ENCODE measurements at places on chromosomes 3 and 15.

DNA sequence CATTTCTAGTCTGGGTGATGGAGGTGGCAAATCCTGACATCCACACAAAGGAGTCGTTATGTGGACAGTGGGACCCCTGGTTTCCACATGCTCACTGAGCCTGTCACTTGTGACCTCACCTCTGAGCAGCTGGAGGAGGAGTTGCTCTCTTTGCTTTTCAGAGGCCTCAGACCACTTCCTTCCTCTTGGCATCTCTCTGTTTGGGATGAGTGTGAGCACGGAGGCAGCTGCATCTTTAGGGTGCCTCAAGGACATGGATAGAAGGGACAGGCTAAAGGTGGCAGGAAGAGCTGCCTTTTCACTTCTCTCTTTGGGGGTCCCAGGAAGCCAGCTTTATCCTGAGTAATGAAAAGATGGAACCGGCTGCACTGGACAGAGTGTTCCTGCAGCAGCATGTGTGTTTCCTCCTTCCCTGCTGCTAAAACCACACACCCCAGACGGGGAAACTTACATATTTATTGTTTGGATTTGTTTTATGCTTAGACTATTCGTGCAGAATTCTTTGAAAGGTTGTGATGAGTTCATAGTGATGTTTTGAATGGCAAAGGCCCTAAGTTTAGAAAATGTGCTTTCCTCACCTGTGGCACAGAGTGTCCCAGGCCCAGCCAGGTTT, 31.8 kb downstream of the GPR171 start:
- DNase-seq: no peak

GRCh38 chr3:51304230-51304629, 80.9 kb upstream of the MANF start:
- DNase-seq: no peak

DNA sequence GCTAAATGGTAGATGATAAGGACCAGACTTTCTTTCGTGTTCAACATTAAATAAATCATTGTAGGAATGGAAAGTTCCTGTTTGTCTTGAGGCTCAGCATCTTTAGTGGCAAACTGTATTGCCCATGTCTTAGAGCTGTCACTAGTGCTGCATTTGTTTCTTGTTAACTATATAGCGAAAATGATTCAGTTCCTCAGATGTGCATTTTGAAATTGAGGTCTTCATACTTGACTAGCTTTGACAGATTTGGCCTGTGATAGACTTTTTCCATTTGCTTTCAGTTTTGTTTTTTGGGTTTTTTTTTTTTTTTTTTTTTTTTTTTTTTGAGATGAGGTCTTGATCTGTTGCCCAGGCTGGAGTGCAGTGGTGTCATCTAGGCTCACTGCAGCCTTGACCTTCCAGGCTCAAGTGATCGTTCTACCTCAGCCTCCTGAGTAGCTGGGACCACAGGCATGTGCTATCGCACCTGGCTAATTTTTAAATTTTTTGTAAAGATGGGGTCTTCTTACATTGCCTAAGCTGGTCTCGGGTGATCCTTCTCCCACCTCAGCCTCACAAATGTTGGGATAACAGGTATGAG, 9.5 kb upstream of the RPLP1 start:
- no peak for DNase-seq

- no peak for DNase-seq
Measured at GRCh38 chr3:124256599-124256998, 264.7 kb upstream of the ROPN1 start.

- DNase-seq: no peak
Measured at GRCh38 chr3:115549071-115549470, 74.2 kb upstream of the GAP43 start.

GRCh38 chr15:40695469-40695890, 506 bp downstream of the RAD51 start:
- DNase-seq: no peak

DNA sequence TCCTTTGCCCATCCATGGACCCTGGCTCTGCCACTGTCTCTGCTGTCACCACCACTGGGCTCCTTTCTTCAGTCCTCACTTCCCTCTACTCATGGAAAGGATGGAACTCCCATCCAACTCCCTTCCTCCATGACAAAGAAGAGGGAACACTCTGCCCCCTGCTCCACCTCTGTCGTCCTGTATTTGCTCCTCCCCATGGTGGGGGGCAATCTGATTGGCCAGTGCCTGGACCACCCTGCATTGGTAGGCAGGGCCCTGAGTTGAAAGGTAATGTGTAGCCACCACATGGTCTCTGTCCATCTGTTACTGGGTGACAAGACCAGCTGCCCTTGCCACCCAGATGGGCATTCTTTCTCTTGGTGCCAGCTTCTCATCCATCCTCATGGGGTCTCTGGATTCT, 20.7 kb upstream of the HEG1 start:
- no peak for DNase-seq

- peak; percentile 8 for DNase-seq
Measured at GRCh38 chr15:90266061-90266431, 574 bp downstream of the NGRN start.

DNA sequence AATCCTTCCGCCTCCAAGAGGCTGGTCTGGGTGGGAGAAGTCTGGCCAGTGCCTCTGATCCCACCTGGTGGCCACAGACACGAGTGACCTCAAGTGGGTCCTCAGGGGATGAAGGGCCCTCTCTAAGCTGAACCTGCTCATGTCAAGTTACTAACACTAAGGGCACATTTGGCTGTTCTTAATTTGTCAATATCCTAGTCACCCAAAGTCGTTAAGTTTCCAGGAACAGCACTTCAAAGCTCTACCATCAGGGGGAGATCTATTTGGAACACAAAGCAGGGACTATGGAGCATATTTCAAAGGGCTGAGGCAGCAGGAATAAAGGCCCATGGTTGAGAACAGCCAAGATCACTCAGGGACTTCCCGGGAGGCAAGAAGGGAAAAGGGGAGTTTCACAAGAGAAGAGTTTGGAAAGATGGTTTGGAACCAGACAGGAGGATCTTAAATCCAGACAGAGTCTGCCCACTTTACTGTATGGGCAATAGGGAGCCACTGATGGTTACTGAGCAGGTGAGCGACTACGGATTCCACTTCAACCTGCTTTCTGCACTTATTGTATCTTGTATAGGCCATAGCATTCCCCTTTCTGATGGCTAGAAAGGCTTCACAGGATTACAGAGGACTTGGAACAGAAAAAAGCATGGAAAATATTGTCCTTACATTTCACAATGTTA, 13.7 kb downstream of the OXTR start:
- DNase-seq: no peak

DNA sequence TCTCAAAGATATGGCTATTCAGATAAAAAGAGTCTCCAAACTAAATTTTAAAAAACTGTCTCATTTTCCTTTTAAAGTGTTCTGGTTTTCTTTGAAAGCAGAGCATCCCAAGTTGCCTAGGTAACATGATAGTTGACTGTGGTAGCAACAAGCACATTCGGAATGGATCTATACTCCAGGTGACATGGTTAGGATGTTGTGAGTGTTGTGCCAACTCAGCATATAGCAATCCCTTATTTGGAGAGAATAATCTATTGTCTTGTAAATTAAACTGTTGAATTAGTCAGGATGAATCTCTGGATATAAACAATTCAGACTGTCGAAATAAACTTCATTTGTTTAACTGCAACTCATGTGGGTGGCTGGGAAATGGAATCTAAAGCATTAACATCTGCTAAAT, 418.6 kb downstream of the TUSC7 start:
- no peak for DNase-seq

DNA sequence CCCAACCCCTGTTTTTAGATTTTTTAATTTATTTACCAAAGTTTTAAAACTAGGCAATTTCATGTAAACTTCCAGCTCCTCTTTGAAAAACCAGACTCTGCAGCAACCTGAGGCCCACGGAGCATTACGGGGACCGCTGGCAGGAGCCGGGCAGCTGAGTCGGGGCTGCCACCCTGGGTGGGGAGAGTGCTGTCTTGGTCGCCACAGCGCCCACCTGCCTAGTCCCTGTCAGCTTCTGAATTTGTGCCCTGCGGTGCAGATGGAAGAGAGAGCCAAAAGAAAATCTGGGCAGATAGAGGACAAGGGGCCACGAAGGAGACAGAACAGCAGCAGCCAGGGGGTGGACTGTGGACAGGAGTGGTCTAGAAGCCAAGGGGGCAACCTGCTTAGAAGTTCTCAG, 34.6 kb downstream of the PXYLP1 start:
- DNase-seq: no peak

DNA sequence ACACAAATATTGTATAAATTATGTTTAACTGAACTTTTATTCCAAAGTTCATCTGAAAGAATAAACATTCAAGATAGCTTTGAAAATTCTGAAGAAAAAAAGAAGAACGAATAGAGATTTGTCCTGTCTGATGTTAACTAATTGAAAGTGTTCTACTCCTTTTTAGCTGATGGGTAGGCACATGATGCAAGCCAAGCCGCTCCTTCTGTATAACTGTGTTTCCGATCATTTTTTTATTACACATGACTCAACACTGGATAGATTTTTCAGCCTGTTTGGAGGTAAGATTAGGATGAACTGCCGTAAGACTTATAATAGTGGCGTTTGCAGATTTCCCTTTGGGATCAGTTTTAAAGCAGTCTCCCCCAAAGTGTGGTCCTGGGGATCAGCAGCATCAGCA, 19.0 kb downstream of the NSUN3 start:
- DNase-seq: no peak

DNA sequence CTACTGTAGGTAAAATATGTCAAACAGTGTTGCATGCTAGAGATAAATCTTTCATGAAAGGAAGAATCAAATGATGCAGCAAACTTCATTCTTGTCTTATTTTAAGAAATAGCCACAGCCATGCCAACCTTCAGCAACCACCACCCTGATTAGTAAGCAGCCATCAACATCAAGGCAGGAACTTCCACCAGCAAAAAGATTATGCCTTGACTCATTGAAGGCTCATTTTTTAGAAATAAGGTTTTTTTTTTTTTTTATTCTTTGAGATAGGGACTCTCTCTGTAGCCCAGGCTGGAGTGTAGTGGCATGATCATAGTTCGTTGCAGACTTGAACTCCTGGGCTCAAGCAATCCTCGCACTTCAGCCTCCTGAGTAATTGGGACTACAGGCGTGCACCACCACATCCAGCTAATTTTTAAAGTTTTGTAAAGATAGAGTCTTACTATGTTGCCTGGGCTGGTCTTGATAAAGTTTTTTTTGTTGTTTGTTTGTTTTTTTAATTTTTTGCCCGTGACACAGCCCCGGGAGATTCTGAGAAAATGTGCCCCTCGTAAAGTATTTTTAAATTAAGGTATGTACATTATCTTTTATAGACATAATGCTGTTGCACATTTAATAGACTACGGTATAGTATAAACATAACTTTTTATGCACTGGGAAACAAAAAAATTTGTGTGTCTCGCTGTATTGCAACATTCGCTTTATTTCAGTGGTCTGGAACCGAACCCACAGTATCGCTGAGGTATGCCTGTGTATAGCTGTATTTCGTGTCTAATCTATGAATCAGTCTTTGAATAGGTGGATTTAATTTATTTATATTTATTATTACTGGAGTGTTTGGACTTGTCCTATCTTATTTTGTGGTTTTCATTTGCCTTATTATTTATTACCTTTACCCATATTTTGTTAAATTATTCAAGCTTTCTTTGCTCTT, 23.3 kb downstream of the SNRK start:
- no peak for DNase-seq

DNA sequence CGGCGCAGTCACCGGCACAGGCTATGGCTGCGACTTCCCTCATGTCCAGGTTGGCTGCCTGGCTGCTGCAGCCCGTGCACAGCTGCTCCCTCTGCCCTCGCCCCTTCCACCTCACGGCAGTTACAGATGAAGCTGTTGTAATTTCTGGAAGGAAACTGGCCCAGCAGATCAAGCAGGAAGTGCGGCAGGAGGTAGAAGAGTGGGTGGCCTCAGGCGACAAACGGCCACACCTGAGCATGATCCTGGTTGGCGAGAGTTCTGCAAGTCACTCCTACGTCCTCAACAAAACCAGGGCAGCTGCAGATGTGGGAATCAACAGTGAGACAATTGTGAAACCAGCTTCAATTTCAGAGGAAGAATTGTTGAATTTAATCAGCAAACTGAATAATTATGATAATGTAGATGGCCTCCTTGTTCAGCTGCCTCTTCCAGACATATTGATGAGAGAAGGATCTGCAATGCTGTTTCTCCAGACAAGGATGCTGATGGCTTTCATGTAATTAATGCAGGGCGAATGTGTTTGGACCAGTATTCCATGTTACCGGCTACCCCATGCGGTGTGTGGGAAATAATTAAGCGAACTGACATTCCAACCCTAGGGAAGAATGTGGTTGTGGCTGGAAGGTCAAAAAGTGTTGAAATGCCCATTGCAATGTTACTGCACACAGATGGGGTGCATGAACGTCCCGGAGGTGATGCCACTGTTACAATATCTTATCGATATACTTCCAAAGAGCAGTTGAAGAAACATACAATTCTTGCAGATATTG, 13.2 kb upstream of the GNB4 start:
- DNase-seq: no peak

- DNase-seq: no peak
Measured at GRCh38 chr15:65580287-65580686, 30.6 kb downstream of the INTS14 start.

- DNase-seq: peak; percentile 40
Measured at GRCh38 chr3:183447206-183448001, 19.0 kb upstream of the MCF2L2 start.

GRCh38 chr3:74515451-74515850, 99.0 kb downstream of the CNTN3 start:
- no peak for DNase-seq

DNA sequence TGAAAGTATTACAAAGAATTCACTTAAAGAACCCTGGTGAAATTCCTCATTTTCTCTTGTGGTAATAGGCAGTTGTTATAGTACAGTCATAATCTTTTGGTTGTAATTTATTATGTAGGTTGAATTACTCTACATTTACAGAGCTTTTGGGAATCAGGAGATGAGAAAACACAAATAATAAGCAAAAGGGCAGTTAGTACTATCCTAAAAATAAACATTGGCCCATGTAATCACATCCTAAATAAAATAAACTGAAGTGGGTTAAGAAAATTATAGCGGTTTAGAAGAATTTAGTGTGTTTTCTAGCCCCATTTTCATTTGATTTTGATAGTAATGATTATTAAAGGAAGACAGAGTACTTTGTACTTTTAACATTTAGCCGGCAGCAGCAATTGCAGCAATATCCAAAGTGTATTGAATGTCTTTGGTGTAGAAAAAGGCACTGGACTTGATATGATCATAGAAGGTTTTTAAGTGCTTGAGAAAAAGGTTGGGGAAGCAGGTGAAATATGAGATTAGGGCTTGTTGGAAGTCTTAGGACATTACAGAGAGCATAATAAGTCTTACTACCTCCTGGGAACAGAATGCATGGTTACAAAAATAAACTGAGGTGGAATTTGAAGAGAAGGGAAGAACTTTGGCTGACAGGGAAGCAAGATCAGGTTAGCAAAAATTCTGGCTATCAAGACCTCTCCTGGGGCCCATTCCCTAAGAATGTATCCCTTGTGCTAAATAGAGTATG, 79.9 kb downstream of the MBNL1 start:
- DNase-seq: no peak

DNA sequence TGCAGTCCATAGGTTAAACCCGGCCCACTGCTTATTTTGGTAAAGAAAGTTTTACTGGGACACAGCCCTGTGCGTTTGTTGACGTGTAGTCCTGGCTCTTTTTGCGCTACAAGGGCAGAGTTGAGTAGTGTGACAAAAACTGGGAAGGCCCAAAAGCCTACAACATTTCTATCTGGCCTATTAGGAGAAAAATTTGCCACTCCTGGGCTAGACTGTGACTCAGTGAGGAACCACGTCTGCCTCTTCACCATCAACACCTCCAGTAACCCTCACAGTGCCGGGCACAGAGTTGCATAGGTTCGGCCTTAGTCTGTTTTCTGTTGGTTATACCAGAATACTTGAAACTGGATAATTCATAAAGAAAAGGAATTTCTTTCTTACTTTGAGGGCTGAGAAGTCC, 110.3 kb downstream of the TOP2B start:
- DNase-seq: no peak
